ENCODE measurements at places on chromosomes 2 and 18.

DNA sequence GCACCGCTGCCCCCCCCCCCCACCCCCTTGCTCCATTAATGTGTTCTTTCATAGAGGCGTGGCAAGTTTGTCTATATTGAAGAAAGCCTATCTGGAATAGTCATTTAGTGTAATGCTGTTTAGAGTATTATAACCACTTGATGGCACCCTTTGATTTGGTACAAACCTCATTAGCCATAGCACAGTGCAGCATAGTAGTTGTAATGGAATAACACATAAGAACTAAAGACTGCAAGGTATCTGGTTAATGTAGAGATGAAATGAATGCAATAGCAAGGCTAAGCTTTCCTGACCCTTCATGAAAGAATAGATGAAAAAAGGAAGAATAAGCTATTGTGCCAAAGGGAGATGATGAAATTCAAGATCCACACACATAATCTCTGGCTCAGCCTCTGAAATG, 81.9 kb downstream of the EHBP1 start:
- peak; percentile 17 for DNase-seq

DNA sequence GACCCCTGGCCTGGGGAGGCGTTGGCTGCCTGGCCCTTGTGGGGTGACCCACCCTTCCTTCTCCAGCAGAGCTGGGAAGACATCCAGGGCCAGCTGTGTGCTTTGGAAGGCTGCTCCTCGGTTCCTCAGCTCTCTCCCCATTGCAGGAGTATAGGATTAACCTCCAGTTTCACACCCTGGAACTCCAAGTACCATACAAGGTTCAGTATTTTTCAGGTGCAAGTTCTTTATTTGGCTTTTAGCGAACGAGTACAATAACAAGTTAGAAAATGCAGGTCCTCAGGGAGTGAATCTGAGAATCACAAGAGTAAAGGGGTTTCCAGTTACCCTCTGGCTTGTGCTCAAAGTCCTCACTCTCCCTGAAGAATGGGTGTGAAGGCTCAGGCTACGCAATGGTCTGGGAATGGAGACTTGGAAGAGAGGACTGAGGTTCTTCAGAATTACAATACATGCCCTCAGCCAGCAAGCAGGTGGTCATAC, 101.2 kb downstream of the APOB start:
- no peak for DNase-seq

GRCh38 chr2:6352906-6353515, 512.7 kb downstream of the CMPK2 start:
- DNase-seq: no peak

DNA sequence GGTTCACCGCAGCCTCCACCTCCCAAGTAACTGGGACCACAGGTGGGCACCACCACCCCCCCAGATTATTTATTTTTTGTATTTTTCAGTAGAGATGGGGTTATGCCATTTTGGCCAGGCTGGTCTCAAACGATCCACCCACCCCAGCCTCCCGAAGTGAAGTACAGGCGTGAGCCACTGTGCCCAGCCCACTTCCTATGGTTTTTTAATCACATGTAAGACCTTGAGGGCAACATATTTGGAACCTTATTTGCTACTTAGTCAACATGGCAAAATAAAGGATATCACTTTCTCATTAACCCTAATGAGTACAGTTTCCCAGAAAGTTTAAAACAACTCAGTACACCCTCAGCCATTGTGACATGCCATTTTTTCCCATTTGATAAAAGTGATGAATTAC, 64.7 kb downstream of the EIF5B start:
- no peak for DNase-seq

DNA sequence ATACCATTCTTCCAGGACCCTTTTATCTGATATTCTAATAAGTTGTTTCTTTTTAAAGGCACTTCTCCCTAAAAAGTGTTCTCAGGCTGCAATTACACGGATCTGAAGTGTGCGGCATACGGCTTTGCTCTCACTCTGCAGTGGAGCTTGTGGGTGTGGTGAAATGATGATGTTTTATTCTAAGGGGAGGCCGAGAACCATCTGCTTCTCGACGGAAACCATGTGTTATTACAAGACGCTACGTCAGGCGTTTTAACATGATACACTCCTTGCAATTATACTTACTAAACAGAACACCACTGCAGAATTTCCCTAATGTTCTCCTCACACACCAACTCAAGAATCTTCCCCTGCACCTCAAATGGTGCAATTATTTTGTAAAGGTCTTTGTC, 34.9 kb upstream of the CTDP1 start:
- DNase-seq: no peak

- DNase-seq: no peak
Measured at GRCh38 chr2:137115081-137115794, 349.9 kb downstream of the THSD7B start.

DNA sequence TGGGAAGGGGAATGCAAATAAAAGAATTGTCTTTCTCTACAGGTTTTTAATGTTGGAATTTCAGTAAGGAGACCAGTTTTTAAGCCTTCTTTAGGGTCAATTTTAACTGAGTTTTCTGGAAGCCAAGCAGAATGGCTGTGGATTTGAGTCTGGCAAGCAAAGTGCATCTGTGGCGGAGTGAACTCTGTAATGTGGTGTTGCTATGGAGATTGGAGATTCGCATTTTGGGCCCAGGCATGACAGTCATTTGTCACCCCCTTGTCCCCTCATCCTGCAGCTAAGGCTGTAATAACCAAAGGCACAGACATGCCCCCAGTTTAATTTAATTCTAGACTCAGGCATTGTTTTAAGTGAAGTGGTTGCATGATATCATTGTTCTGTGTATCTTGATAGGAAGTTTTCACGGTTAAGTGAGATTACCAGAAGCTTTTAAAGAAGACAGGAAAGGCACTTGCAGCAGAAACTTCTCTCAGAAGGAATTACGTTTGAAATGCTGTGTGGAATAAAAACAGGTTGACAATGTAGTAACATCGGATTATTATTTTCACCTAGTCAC, 30.6 kb downstream of the ARMC9 start:
- DNase-seq: no peak

- DNase-seq: no peak
Measured at GRCh38 chr2:1645761-1646476, 98.4 kb downstream of the PXDN start.

DNA sequence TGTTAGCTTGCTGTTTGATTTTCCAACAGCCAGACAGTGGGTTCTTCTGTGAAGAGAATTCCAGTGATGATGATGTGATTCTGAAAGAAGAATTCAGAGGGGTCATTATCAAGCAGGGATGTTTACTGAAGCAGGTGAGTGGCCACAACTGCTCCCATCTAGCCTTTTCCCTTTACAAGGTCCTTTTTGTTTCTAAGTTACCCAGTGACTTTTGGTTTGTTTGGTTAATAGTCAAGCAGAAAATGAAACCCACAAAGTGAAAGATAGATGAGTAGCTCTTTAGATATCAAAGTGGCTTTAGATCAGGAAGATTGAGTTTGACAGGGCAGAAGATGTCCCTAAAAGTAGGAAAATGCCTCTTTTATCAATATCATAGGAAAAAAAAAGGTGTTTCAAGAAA, 23.3 kb downstream of the PLEK start:
- no peak for DNase-seq

- no peak for DNase-seq
Measured at GRCh38 chr2:108588070-108588668, 53.9 kb downstream of the LIMS1 start.

DNA sequence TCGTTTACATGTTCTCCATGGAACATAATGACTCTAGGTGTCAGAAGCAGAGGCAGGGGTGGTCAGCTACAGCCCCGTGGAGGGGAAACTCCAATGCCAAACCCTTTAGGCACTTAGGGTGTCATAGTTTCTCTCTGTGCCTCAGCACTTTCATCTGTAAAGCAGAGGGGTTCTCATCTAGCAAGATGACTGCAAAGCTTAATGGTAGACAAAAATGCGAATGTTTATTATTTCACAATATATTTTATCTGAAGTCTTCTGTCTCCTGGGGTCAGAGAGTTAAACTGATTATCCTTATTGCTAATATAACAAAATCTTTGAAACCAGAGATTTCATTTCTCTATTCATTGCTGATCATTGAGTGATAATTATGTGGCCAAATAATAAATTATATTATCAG, 522.5 kb downstream of the TSN start:
- no peak for DNase-seq

DNA sequence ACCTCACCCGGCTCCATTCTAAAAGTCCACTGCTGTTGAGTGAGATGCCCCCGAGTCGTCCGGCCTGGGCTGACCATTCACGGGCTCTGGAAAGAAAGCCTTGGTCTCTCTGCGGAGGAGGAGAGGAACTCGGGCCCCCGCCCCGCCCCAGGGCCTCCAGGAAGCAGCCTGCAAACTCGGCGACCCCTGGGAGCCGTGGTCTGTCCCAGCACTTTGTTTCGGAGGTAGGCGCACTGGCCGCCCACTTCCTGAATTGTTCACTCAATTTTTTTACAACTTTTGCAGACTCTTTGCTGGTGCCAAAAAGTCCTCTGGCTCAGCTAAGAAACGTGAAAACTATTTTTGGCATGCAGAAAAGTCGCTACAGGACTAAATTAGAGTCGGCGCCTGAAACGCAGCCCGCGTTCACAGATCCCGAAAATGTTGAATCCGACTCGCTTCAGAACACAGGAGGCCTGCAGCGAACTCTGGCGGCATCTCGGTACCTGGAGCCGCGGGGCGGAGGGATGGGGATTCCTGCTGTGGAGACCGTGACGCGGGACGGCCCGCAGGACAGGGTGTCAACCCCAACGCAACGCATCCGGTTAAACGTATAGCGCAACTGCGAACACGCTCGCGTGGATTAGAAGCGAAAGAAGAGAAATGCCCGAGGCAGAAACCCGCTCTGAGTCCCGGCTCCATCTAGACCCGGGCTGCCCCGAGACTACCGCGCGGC, 1.5 kb downstream of the PXDN start:
- DNase-seq: no peak

GRCh38 chr2:136718273-136718672, 47.1 kb upstream of the THSD7B start:
- DNase-seq: no peak

GRCh38 chr2:150470435-150470834, 17.0 kb downstream of the RND3 start:
- DNase-seq: no peak

DNA sequence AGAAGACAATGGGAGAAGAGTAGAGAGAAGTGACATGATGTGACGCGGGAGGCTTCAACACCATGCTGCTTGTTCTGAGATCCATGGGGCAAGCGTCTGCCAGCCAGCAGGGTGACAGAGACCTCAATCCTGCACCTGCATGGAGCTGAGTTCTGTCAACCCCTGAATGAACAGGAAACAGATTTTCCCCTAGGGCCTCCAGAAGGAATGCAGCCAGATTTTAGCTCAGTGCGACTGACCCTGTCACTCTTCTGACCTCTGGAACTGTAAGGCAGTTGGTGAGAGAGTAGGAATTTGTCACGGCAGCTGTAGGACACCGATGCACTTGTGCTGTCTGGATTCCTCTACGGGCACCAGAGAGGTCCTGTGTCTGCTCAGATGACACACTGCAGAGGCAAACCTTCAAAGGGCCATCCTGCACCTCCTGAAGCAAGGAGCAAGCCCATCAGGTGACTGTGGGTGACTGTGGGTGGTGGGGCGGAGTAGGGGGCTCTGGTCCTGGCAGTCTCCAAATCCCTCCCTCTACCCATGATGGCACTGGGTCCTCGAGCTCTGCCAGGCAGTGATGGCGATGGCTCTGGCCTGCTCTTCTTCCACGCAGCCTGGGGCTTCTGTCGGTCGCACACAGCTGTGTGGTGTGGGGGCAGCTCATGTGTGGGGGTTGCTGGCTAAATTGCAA, 194.3 kb upstream of the TWIST2 start:
- DNase-seq: no peak
